ENCODE measurements at places on chromosomes 2 and 18. TPM values are rescaled to one million over a fixed set of nuclear protein-coding genes. Genes with fewer than 3 reads are reported as not detected.
A peak's percentile ranks its signal among the peaks of the same experiment; 100 is the strongest.

RASGRP3 gene
- 1.6 TPM for total RNA-seq

GRCh38 chr2:134218930-134219658 is 34.8 kb upstream of the MGAT5 start:
- H3K4me3 ChIP-seq = no peak overlapping the region
- no peak overlapping the region for H3K27ac ChIP-seq
- no peak for DNase-seq
- H3K4me1 ChIP-seq = no peaks in the 10 kb centered on the region
- H3K36me3 ChIP-seq = no peaks in the 10 kb centered on the region

C2orf66 gene
- total RNA-seq = not detected

RNF152 gene
- total RNA-seq = 9.6 TPM

TDRD15 gene
- total RNA-seq = not detected

DNA sequence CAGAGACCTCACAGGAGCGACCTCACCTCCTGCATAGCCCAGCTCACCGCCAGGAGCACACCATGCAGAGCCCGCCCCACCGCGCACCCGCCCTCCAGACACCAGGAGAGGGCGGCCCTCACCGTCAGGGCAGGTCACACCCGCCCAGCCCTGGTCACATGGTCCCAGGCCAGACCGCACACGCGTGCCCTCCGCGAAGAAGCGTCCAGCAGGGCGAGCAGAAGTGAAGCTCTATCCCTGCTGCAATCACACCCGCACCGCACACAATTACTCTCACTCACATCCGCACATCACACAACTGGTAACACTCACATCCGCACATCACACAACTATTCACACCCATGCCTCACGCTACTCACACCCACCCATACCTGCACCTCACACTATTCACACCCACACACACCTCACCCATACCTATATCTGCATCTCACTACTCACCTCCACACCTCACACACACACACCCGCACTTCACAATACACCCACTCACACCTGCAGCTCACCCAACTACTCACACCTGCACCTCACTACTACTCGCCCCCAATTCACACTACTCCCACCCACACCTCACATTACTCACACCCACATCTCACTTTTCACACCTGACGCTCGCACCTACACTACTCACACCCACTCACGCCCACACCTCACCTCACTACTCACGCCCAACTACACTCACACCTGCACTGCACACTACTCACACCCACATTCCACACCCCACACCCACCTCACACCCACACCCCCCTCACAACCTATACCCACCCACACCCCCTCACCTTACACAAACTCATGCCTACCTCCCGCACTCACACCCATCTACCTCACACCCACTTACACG is 242.0 kb downstream of the HDAC4 start:
- DNase-seq = peak; percentile 47
- H3K4me1 ChIP-seq = no peaks in the 10 kb centered on the region
- peaks cover 16% of the 10 kb centered on the region for H3K36me3 ChIP-seq
- no peak overlapping the region for H3K4me3 ChIP-seq
- no peak overlapping the region for H3K27ac ChIP-seq

TFCP2L1 gene
- total RNA-seq = 5.5 TPM

GRCh38 chr2:22517141-22517540 is 867.8 kb upstream of the KLHL29 start:
- no peaks in the 10 kb centered on the region for H3K4me1 ChIP-seq
- H3K36me3 ChIP-seq = no peaks in the 10 kb centered on the region
- no peak for DNase-seq
- no peak overlapping the region for H3K4me3 ChIP-seq
- no peak overlapping the region for H3K27ac ChIP-seq

Measured in ascending aorta (tissue), 2 donors.